GM23338 (cell line): ENCODE measurements at places on chromosomes 6 and 20.

DNA sequence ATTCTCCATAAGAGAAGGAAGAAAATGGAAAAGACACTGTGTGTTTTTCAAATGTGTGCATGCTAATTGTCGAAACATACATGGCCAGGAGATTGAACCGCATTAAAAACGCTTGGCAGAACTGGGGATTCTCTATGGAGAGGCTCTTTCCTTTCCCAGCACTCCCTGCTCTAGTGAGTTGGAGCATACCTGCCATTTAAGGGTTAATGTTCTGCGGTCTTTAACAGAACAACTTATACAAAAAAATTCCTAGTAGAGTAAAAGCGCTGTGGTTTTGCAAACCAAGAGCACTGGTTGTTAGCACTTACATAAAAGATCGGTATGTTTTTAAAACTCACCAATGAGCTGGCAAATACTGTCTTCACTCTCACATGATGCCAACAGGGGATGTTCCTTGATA is 1.5 kb downstream of the TAGAP start:
- no peak for DNase-seq

DNA sequence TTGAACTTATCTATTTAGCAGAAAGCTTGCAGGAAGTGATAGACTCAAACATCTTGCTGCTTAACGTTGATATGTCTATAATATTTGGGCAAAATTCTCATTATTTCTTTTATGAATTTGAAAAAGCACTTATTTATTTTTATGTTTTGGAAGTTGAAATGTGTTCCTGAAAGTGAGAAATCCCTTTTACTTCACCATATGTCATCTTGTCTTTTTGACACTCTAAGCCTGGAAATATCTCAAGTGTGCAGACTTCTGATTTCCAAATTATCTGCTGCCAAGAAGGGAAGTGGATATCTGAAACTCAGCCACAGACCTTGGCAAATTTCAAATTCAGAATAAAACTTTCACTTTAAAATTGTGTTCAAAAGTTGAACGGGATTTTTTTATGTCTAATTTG is 368.7 kb upstream of the MANEA start:
- no peak for DNase-seq

DNA sequence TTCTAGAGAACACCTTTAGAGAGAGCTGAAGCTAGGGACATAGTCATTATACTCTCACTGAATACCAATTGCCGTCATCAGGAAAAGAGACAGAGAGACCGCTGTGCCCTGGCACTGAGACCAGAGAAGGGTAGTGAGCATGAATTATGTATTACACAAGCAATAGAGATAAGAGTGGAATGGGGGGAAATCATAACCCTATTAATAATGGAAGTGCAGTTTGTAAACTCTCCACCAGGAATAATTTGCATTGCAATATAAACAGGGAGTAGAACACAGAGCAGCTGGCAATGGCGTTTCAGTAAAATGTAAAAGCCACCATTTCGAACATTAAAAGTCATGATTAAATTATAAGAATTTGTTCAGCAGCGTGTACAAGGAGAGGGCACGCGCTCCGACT is 244.5 kb downstream of the MAFB start:
- no peak for DNase-seq

DNA sequence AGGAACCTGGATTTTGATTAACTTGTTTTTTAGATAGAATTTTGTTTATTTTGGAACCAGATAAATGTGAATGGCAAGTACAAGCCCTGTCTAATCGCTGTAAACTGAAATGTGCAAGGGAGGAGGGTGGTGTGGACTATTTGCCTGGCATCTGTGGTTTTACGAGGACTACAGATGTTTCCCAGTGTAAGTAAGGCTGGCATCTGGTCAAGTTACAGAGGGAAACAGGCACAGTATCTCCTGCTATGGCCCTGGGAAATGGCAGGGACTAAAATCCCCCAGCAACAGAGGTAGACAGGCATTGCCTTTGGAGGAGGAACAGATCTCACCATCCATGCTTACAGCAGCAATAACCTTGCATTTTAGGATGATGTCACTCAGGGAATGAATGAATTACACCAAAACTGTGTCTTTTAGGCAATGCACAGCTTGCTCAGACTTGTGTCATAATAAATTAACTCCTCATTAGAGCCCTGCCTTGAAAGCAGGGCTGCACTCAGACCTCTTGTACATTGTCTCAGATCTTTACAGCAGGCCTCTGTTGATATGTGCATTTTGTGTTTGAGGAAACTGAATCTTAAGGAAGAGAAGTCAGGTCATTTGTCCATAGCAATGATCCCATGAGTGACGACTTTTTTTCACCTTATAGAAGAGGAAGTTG is 96.2 kb downstream of the TCP11 start:
- DNase-seq = no peak

GRCh38 chr6:11291582-11291981 is 59.1 kb upstream of the NEDD9 start:
- no peak for DNase-seq

- DNase-seq = no peak
Observed at GRCh38 chr6:111846066-111846465, 27.2 kb downstream of the FYN start.

GRCh38 chr6:92174398-92175073 is 1244.8 kb downstream of the EPHA7 start:
- no peak for DNase-seq

GRCh38 chr20:58629215-58629580 is 21.9 kb upstream of the STX16 start:
- no peak for DNase-seq

- DNase-seq = no peak
Observed at GRCh38 chr6:137222381-137222780, 3.2 kb upstream of the IFNGR1 start.

GRCh38 chr20:63224412-63225081 is 8.6 kb upstream of the YTHDF1 start:
- no peak for DNase-seq

DNA sequence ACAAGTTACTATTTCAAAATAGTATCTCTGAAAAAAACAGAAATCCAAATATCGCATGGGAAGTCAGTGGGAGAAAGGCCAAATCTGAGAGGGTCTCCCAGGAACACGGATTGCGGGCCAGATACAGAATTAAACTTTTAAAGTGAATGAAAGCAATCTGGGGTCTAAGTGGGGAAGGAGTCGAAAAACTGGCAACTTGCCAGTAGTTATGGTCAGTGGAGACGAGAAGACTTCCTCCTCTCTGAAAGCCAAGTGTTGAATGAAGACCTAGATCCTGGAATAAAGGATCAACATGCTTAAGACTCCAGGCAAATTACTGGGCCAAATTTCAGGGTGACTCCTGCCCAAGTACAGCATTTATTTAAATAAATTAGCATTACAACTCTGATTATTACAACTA is 123.6 kb downstream of the BFSP1 start:
- DNase-seq = no peak

- DNase-seq = peak; percentile 42
Observed at GRCh38 chr6:11938285-11938890, 73.7 kb upstream of the HIVEP1 start.

DNA sequence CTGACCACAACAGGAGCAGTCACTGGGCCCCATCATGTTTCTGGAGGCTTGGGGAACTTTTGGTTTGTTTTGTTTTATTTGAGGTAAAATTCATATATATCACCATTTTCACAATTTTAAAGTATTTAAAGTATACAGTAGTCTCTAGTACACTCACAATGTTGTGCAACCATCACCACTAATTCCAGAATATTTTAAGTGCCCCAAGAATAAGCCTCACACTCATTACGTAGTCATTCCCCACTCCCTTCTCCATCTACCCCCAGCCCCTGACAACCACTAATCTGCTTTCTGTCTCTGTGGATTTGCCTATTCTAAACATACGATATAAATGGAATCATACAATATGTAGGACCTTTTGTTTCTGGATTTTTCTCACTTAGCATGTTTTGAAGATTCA is 29.0 kb downstream of the RTN4IP1 start:
- DNase-seq = no peak

DNA sequence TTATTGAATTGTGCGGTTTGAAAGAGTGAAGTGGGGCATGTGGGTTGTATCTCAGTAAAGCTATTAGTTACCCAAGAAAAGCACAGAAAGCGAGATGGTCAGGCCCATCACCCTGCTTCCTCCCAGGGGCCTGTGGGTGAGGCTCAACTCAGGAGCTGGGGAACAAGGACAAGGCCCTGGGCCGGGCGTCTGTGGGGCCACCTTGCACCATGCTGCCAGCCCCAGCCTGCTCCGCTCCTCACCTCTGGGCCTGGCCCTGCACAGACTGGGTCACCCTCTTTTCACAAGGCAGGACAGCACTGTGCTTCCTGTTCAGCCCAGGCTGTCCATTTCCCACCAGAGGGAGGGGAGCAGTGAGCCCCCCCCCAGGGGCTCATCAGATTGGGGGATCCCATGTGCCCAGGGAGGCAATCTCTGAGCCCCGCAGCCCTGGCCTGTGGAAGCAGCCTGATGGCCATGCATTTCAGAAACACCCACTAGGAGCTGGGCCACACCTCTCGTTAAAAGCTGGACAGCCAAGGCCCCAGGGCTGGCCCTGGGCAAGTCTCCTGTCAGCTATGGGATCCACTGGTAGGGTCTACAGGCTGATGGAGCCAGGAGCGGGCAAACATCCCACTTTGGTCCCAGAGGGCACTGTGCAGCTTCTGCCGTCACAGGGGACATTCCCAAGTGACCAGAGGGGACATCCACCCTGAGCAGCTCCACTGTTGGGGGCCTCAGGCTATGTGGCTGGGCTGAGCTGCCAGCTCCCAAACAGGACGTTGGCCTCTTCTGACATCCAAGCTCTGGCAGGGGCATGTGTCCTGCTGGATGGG is 55.9 kb downstream of the YTHDF1 start:
- no peak for DNase-seq

- DNase-seq = no peak
Observed at GRCh38 chr6:111338843-111339242, 144.2 kb downstream of the REV3L start.

- no peak for DNase-seq
Observed at GRCh38 chr6:3899061-3899460, 49.9 kb downstream of the FAM50B start.
